ENCODE measurements at places on chromosomes 6 and 20.

GRCh38 chr6:20159781-20160540 lies 52.3 kb downstream of the MBOAT1 start:
- DNase-seq, result no peak

- no peak for DNase-seq
Observed at GRCh38 chr6:24397631-24398030, 5.1 kb upstream of the MRS2 start.

- DNase-seq, result no peak
Observed at GRCh38 chr6:134312038-134312660, 5.8 kb downstream of the SGK1 start.

DNA sequence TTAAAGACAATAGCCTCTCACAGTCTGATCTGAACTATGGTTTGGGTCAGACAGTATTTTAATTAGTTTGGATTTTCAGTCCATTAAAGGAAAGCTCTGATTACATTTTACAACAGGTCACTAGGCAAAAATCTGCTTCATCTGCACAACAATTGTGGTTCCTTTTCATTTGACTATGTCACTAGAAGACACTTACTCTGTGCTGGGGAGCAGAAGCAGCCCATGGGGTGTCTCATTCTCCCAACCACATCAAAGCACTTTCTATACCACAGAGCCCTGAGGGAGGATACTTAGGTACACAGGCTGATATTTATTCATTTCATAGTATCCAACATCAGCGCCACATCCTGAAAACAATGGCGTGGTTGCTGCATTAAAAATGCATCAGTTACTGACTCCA lies 36.6 kb upstream of the HDAC2 start:
- no peak for DNase-seq

DNA sequence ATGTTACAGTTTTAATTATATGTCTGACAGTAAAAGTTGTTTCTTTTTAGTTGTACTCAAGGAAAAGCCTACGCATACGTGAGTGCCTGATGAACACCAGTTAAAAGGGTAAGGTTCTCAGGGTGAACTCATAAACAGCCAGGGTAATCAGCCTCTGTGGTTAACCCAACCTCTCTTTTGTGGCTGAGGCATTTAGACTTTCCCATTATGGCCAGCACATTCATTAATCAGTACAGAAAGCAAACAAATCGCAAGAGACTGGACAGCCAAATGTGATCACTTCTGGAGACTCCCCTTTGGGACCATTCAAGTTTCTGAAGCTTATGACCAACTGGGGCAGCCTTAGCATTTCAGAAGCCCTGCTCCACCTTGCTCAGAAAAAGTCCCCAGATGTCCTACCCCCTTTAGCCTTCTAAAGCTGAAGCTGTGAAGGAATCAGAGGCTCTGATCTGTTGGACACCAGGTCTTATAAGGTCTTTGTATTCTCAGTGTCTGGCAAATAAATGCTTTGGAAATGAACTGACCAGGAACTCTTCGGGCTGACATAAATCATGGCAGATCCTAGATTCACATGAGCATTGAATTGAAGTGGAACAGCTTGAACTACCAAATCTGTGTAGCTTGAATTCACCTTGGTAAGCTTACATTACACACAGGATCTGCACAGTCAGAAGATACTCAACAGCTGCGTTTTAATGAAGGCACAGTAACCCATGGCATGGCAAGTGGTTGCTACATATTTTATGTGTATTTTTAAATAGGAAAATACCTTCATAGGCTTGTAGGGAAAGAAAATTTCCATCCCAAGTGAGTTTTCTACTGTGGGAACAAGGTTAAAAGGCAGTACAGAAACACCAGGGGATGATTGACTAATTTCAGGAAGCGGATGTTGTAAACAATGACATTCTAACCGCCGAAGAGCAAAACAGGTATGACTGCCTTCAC lies 18.7 kb downstream of the IL20RA start:
- DNase-seq, result no peak

- DNase-seq, result no peak
Observed at GRCh38 chr6:16544521-16544920, 216.7 kb downstream of the ATXN1 start.

GRCh38 chr6:42354702-42355101 lies 97.0 kb downstream of the TRERF1 start:
- no peak for DNase-seq

GRCh38 chr20:25344634-25345033 lies 46.0 kb downstream of the ABHD12 start:
- no peak for DNase-seq

GRCh38 chr6:15665237-15665636 lies 2.4 kb upstream of the DTNBP1 start:
- no peak for DNase-seq

- DNase-seq, result no peak
Observed at GRCh38 chr20:60060006-60060557, 101.9 kb downstream of the CDH26 start.

- DNase-seq, result no peak
Observed at GRCh38 chr6:139253656-139254055, 38.1 kb downstream of the TXLNB start.

DNA sequence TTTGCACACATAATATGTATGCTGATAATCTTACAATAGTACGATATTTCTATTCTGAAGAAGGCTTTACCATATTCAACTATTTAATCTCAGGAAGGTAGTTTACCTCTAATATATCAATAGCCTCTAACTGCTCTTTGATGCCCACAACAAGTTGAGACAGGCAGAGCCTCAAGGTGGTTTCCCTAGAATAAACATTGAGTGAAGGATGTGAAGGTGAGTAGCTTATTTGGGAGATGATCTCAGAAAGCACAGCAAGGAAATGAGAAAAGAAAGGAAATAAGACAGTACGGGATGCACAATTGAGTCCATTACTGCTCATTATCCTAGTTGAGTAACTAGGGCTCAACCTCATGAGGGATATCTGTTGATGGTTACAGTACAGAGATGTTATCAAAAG lies 638.4 kb downstream of the MAFB start:
- no peak for DNase-seq

GRCh38 chr6:117231466-117231865 lies 33.9 kb upstream of the VGLL2 start:
- no peak for DNase-seq

DNA sequence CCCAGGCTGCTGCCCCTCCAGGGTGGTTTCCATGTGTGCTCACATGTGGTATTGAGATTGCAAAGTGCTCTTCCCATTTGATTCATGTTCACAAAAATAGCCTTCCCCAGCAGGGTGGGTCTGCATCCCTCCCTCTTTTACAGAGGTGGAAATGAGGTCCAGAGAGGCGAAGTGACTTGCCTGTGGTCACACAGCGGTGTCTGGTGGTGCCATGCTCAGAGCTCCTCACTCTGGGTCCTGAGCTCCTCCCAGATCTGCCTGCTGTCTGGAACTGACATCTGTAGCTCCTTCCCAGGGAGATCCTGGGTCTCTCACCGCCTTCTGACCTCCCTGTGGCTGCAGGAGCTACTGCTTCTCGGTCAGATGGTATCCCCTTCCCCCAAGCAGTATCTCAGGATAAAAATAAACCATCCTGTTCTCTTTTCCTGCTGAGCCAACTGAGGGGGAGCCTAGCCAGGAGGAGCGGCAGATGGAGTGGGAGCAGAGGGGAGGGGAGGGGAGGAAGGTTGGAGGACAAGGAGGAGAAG lies 11.9 kb downstream of the CD40 start:
- DNase-seq, result no peak

Data from stimulated activated CD8-positive, alpha-beta memory T cell treated with anti-CD3 and anti-CD28 coated beads, Interleukin-2, amount 100 ng/mL, for 1 hour (primary cell).